Amniotic stem cell (primary cell): ENCODE measurements at places on chromosomes 7 and 10.

DNA sequence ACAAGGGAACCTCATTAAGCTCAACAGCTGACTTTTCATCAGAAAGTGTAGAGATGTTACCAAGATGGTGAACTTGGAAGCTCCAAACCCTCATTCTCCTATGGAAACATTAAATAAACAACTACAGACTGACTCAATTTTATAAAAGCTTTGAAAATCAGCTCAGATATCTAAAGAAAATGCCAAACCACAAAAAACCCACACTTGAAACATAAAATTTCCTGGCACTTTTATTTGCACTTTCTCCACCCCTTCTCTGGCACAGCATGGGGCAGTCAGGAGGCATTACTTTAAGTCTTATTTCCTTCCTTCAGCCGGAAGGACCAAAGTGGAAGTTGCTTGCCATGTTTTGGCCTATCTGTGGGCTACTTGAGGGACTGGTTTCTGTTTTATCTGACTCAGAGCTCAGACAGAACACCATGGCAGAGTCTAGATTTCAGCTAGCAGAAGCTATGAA lies 114.7 kb downstream of the ODAD2 start:
- DNase-seq = no peak

- DNase-seq = no peak
Observed at GRCh38 chr7:70408477-70408876, 723.5 kb upstream of the GALNT17 start.

GRCh38 chr7:12162415-12163113 lies 48.5 kb upstream of the TMEM106B start:
- DNase-seq = peak; percentile 3

DNA sequence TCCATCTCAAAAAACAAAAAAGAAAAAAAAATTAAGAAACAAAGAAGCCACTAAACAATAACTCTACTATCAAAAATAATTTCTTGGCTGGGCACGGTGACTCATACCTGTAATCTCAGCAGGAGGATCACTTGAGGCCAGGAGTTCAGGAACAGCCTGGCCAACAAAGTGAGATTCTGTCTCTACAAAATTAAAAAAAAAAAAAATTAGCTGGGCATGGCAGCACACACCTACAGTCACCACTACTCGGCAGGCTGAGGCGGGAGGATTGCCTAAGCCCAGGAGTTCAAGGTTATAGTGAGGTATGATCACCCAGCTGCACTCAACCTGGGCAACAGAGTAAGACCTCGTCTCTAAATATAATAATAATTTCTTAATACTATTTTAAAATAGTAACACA lies 69.0 kb downstream of the PARD3 start:
- no peak for DNase-seq

- DNase-seq = no peak
Observed at GRCh38 chr7:45000093-45001032, at the start of gene CCM2. Gene CCM2 (plus strand): TSS chr7:45000201. CDS start chr7:45000334, 133 bp downstream.

GRCh38 chr10:57593983-57594573 lies 673.6 kb downstream of the IPMK start:
- DNase-seq = no peak

DNA sequence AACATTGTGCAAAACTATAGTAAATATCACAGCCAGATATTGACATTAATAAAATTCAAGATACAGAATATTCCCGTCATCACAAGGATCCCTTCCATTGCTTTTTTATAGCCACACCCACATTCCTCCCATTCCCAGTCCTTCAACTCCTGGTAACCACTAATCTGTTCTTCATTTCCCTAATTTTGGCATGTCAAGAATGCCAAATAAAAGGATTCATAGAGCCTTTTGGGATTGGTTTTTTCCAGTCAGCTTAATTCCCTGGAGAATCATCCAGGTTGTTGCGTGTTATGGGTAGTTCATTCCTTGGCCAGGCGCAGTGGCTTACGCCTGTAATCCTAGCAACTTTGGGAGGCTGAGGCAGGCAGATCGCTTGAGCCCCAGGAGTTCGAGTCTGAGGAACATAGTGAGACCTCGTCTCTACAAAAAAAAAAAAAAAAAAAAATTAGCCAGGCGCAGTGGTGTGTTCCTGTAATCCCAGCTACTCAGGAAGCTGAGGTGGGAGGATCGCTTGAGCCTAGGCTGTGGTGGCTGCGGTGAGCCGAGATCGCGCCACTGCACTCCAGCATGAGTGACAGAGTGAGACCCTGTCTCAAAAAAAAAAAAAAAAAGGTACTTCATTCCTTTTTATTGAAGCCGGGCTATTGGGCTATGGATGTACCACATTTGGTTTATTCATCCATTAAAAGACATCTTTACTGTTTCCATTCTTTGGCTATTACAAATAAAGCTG lies 2.7 kb downstream of the OGDH start:
- no peak for DNase-seq

DNA sequence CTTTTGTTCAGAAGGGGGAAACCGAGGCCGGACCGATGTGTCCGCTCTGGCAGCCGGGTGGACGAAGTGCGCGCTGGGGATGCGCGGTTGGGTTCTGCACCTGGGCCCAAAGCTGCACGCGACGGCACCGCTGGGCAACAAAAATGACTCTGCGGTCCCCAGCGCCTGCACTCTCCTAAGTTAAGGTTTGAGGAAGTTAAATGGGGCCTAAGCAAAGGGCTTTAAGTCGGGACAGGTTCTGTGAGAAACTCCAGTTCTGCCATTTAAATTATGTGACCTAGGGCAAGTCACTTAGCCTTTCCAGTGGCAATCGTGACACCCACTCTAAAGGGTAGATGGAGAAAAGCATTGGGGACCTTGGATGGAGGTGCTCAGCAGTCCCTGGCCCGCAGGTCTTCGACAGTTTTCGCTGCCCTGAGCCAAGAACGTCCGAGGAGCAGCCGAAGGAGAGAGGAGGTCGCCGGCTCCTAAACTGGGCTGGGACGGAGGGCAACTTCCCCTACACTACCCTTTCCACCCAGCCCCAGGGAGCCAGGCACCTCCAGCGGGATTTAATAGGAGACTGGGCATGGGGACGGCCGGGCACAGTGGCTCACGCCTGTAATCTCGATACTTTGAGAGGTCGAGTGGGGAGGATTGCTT lies 534 bp upstream of the ACBD5 start:
- no peak for DNase-seq

GRCh38 chr10:80199828-80200227 lies 5.5 kb downstream of the ANXA11 start:
- DNase-seq = no peak

DNA sequence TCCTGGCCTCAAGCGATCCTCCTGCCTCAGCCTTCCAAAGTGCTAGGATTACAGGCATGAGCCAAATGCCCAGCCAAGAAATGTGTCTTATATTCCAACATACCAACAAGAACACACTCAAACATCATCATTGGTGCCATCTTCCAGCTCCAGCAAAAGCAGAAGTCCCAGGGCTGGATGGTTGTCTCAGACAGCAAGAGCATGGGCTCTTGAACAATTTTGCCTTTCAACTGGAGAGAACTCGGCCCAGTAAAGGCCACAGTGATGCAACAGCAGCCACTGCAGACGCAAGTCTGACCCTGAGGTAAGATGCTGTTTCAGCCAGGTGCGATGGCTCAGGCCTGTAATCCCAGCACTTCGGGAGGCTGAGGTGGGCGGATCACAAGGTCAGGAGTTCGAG lies 52.8 kb upstream of the NFE2L3 start:
- DNase-seq = no peak

GRCh38 chr7:44557485-44557884 lies 16.2 kb downstream of the DDX56 start:
- no peak for DNase-seq

DNA sequence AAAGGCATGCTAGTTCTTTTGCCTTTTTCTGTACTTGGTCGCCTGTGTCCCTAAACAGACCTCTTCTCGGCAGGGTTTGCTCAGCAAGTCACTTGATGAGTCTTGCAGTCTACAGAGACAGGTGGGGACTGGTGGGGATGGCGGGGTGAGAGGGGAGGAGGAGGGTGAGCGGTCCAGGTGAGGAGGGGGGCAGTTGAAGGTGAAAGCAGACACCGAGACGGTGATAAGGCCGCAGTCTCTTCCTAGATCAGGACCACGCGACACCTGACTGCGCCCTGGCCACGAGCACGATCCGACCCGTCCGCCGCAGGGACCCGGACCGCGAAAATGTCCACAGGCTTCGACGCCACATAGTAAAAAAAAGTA lies 566 bp downstream of the ASNS start:
- no peak for DNase-seq

DNA sequence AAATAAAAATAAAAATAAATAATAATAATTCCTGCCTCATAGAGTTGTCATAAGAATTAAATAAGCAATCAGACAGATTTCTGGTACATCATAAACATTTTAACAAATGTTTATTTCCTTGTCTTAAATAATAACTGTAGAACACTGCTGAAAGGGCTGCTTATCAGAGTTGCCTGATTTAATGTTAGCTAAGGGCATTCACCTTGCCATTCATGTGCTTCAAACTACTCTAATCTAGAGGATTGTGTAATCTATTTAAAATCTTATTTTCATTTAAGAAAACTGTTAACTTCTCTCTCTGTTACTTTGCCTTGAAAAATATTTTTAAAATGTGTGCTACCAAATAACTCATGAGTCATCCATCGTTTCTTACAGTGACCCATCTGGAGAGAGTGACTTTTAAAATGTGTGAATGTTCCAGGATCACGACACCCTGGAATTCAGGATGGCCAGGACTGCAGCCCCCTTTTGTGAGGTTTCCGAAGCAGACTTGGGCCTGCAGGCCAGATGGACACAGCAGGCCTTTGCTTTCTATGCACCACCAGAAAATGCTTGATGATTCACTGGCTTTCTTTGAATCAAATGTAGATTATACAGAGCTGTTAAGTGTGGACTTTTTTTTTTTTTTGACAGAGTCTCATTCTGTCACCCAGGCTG lies 109.1 kb upstream of the TNS3 start:
- no peak for DNase-seq
